WTC11 (cell line): ENCODE measurements at places on chromosomes 2 and 18. TPM values are rescaled to one million over a fixed set of nuclear protein-coding genes. Genes with fewer than 3 reads are reported as not detected.

DNA sequence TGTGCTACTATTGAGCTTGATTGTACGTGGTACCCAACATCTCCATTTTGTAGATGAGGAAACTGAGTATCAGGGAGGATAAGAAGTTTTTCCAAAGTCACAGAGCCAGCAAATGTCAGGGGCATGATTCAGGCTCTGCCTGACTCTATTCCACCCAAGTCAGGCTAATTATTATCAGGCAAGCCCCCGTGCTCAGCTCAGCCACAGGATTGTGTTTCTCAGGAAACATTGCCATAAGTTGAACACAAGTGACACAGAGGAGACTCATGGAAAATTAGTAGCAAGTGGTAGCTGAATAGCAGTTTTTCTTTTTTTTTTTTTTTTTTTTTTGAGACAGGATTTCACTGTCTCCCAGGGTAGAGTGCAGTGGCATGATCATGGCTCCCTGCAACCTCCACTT lies 260.5 kb downstream of the C1D start:
- DNase-seq = no peak

Gene PMAIP1
- 152 to 162 TPM (median 161 TPM) in 3 replicates for total RNA-seq

- no peak for DNase-seq
Observed at GRCh38 chr18:56197241-56197859, 441.0 kb downstream of the TXNL1 start.

DNA sequence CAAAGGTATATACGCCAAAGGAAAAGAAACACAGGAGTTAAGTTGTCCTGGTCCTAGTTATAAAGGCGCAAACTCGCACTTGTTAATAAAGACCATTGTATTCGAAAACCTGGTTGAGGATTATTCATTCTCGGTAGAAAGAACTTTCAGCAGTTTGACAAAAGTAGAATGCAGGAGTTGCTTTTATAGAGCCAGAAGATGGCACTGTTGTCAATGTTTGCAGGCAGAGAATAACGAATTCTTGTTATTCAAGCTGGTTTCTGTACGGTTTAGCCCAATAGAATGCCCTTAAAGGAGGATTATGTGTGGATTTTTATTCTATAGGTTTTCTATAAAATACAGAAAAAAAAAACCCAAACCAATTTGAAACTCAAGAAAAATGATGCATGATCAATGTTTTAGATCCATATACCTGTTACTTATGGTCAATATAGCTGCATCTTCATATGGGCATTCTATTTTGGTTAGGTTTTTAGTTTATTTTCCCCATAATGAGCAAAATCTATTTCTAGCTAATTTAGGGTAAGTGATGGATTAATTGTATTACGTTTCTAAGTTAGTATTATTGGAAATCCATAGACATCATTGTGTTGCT lies 510.3 kb downstream of the PLCL1 start:
- no peak for DNase-seq

Gene KIAA2012
- not detected in 3 replicates for total RNA-seq

DNA sequence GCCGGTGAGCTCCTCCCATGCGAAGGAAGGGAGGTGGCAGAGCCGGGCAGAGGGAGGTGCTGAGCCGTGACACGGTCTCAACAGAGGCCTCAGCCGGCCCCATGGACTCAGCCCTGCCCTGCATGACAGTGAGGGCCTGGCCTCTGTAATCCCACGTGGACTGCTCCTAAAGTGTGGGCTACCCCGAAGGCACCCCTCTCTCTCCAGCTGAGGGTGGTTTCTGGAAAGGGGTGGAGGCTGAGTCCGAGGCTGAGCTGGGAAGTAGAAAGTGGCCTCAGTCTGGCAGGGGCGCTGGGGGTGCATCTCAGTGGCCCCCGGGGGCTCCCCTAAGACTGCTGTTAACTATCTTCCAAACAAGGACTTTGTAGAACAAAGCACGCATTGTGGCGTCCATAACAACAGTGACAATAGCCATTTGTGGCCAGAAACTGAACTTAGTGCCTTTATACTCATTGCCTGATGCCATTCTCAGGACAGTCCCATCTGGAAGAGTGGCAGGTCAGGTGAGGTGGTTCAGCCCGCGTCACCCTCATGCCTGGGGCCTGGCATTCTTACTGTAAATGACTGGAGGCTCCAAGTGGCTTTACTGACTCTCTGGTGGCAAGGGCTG lies 192.4 kb downstream of the TWIST2 start:
- DNase-seq = no peak

Gene SKA1
- total RNA-seq = 15.7 to 18.6 TPM (median 18.1 TPM) in 3 replicates

- DNase-seq = no peak
Observed at GRCh38 chr2:201261471-201261870, 1.1 kb downstream of the CASP8 start.

Gene CLIP4
- 0.21 to 0.62 TPM (median 0.39 TPM) in 3 replicates for total RNA-seq

DNA sequence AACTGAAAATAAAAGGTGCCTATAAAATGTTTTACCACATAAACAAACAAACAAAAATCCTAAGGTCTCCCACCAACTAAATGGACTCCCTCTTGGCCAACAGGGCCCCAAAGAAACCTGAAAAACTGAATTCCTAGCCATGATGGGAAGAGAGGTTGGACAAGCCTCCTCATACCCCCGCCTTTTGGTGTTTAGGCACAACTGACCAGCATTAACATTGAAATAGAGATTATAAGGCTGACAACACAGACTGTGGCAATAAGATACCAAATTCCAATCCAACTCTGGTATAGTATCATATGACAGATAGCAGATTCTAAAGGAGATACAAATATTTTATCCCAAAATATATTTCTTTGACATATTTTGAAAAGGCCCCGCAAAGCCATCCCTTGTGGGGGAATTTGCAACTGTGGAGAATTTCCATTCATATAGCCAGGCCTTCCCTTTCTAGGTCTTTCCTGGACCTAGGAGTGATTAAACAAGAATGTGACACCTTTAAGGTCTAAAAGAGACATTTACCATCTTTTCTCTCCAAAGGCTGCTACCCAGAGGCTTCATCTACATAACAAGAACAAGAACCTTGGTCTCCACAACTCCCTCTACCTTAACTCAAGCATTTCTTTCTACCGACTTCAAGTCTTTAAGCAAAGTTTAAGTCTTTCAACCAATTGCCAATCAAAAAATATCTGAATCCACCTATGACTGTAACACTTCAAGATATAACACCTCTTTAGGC lies 80.0 kb downstream of the CHN1 start:
- DNase-seq = no peak

DNA sequence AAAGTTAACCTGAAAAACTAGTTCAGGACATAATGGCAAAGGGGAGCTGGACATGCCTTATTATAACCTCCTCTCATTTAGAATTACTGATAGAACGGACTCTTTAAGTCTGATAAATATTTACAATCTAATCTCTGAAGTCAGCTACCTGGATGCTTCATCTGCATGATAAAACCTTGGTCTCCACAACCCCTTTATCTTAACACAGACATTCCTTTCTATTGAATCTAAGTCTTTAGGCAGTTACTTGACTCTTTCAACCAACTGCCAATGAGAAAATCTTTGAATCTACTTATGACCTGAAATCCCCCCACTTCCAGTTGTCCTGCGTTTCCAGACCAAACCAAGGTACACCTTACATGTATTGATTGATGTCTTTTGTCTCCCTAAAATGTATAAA lies 191.2 kb upstream of the LRRTM4 start:
- DNase-seq = no peak

GRCh38 chr18:808502-808901 lies 3.5 kb downstream of the YES1 start:
- DNase-seq = no peak

DNA sequence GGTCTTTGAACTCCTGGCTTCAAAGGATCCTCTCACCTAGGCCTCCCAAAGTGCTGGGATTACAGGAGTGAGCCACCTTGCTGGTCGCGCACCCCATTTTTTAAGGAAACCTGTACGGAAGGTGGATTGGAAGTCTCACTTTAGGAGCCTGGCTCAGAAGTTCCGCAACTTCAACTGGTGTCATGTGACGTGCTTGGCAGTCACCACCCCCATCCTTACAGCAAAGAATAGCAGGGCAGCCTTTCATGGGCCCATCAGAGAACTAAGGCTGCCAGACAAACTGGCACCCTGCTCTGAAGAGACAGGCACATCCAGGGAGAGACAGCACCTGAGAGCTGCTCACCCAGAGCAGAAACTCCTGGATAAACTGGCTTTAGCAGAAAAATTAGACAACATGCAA lies 3.3 kb upstream of the SLC66A2 start:
- no peak for DNase-seq

Gene SERPINB11
- total RNA-seq = not detected in 3 replicates

- no peak for DNase-seq
Observed at GRCh38 chr2:69007169-69007568, 5.8 kb upstream of the ANTXR1 start.

- no peak for DNase-seq
Observed at GRCh38 chr2:9780368-9781130, 62.7 kb upstream of the TAF1B start.

DNA sequence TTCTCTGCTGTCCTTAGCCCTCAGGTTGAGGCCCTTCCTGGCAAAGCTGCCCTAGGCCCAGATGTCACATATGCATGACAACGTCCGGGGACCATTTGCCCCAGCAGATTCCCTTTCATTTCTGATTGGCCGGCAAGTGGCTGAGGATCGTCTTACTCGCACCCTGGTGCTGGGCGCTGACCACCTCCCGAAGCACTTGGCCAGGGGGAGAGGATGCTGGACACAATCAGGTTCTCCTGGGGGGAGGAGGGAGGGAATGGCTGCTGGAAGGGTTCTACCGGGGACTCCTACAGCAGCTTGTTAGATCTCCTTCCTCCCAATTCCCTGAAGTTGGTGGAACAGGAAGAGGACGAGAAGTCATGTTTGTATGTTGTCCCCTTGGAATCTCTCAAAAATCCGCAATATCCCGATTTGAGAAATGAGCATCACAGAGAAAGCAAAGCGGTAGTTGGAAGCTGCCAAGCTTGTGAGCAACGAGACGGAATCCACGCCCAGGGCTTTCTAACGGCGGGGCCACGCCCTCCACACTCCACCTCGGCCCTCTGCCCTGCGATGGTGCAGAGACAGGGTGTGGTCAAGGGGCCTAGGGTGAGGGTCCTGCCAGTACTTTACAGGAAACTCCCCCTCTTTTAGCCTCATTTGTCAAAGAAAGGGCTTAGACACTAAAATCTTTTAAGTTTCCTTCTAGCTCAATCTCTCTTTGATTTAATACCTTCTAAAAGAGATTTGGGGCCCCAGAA lies 61.8 kb upstream of the YWHAQ start:
- no peak for DNase-seq

- DNase-seq = no peak
Observed at GRCh38 chr2:46554397-46554796, 75.0 kb downstream of the TMEM247 start.

Gene VIT
- total RNA-seq = 0.11 to 0.46 TPM (median 0.27 TPM) in 3 replicates

DNA sequence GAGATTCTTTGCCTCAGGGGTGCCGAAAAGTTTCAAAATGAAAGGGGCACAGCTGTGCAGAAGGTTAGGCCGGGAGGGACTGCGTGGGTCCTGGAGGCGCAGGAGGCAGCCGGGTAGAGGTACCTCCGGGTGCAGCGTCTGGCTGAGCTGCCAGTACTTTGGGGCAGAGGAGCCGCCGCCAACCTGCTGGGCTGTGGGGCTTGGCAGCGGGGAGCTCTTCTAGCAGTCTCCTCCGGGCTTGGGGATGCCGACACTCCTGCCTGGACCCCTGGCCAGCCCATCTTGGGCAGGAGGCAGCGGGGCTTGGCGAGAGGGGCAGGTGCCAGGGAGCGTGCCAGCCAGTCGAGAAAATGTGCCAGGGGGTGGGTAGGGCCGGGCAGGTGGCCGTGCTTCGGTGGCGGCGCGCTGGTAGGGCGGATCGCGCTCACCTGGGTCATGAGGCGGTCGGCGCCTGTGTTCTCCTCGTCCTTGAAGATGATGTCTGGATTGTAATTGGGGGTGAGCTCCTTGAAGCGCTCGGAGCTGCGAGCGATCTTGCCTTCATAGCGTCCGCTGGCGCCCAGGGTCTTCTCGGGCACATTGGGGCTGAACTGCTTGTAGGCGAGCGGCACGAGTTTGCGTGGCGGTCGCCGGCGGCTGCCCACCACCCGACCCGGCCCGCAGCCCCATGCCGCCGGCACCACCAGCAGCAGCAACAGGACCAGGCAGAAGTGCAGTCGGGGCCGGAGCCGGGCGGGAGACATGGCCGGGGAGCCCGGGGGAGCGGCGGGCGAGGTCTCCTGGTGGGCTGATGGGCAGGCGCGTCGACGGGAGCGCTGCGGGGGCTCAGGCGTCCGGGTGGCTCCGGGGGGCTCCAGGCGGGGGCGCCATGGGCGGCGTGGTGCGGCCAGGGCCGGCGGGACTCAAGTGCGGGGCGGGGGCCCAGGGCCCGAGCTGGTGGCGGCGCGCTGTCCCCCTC lies 717 bp downstream of the IHH start:
- peak; percentile 34 for DNase-seq

Gene SGO2
- 29.9 to 34.1 TPM (median 30.5 TPM) in 3 replicates for total RNA-seq

GRCh38 chr2:162295009-162295408 lies 23.5 kb downstream of the IFIH1 start:
- no peak for DNase-seq

DNA sequence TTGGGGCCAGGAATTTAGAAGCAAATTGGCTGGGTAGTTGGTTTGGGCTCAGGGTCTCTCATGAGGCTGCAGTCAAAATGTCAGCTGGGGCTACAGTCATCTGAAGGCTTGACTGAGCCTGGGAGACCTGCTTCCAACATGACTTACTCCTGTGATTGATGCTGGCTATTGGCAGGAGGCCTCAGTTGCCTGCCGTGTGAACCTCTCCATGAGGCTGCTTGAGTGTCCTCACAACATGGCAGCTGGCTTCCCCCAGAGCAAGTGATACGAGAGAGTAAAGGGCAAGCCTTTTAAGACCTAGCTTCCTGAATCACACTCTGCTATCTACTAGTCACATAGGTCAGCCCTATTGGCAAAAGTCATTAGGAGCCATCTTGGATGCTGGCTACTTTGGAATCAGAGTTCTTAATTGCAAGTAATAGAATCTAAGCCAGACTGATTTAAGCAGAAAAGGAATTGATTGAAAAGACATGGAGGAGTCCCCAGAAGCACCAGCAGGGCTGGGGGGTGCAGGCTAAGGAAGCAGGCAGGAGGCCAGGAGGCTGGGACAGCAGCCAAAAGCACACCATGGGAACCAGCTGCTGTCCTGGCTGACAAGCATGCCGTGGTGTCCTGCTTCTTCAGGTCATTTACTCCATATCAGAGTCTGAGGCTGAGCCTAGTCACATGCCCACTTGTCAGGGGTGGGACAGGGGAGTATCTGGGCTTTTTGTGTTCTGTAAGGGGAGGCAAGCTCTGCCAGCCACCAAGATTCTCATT lies 7.8 kb upstream of the GIGYF2 start:
- DNase-seq = no peak
